ENCODE measurements at places on chromosomes 2 and 18.

DNA sequence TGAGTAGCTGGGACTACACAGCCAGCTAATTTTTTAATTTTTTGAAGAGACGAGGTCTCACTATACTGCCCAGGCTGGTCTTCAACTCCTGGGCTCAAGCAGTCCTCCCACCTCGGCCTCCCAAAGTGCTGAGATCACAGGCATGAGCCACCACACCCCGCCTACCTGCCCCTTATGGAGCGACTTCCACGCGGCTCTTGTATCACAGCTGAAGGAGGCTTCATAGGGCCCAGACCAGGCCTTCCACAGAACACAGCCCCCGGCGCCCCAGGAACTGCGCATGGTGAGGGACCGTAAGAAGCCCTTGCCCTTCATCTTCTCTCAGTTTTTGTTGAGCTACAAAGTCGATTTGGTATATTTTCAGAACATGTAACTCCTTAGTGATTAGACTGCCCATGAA, 220.3 kb downstream of the KLHL29 start:
- no peak for DNase-seq

GRCh38 chr18:69580107-69580506, 179.4 kb downstream of the DOK6 start:
- DNase-seq: no peak

DNA sequence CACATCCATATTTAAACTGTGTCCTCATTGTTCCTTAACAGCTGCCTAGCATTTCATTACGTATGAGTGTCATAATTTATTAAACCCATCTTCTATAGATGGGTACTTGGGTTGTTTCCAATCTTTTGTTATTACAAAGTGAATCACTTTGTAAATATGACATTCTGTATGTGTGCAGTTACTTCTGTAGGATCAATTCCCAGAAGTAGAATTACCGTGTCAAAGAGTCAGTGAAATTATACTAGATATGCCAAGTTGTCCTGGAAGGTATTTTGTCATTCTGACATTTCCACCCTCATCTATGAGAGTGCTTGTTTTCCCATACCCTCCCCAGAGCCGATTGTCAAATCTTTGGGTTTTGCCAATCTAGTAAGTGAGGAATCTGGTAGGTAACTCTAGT, 194.5 kb upstream of the APCDD1 start:
- DNase-seq: no peak

DNA sequence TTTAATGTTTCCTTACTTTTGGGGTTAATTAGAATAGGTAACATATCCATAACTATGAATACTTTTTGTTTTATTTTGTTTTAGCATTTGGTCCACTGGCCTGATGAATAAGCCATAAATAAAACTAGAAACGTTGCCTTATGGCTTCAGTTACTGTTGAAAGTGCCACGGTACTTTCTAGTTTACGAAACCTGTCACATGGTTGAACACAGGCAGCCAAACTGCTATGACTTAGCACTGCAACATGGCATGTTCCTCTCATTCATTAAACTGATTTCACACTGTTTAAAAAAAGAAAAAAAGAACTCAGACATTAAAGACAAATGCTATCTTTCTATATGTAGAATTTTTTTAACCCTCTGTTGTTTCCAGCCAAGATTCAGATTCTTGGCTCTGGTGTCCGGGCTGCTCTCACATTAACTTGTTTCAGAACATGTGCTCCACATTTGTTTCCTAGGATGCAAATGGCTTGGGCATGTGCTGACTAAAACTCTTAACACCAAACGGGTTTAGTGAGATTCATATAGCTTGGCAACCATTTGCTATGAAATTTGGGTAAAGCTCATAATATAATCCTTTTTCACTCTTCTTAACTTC, 323.9 kb upstream of the RND3 start:
- DNase-seq: no peak

GRCh38 chr2:214378455-214379103, 32.3 kb upstream of the VWC2L start:
- no peak for DNase-seq
